ENCODE measurements at places on chromosomes 11 and 22. TPM values are rescaled to one million over a fixed set of nuclear protein-coding genes. Genes with fewer than 3 reads are reported as not detected.

GRCh38 chr11:123760894-123761293, 6.6 kb upstream of the OR6X1 start:
- no peak overlapping the region for H3K27ac ChIP-seq
- H3K4me1 ChIP-seq: no peaks in the 10 kb centered on the region
- no peaks in the 10 kb centered on the region for H3K36me3 ChIP-seq
- DNase-seq: no peak

DNA sequence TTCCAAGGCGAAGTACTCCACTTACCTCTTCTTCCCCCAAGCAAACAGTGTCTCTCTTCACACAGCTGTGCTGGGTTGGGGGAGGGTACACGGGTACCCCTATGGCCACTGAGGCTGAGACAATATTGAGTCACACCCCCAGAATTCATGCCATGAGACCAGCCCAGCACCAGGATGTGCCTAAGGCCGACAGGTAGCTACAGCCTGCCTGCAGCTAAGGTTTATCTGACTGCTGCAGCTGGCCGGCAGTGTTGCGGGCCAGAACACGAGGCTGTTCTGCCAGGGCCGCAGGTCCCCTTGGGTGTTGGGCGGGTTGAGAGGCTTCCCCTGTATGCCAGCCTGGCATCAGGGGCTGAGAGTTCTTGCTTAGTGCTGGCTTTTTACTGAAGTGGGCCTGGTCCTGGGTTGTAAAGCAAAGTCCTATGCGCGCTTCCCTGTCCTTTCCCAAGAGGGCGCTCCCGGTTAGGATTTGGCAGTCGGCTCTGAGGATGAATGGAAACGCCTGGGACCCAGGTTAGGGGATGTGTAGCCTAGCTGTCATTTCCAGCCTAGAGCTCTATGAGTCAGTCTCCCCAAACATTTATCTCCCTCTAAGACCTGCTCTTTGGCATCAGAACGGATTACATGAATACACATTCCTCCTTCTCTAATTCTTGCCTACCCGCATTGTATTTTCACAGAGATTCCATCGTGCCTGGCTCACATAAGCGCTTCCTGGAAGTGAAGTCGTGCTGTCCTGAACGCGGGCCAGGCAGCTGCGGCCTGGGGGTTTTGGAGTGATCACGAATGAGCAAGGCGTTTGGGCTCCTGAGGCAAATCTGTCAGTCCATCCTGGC, 7.1 kb downstream of the USP18 start:
- no peak overlapping the region for H3K4me3 ChIP-seq
- no peak for DNase-seq
- H3K36me3 ChIP-seq: no peaks in the 10 kb centered on the region
- no peaks in the 10 kb centered on the region for H3K27me3 ChIP-seq

CDCA5 gene
- total RNA-seq: 0.73 TPM

RASSF10 gene
- not detected for total RNA-seq

GRM5 gene
- total RNA-seq: not detected

Data from naive thymus-derived CD4-positive, alpha-beta T cell (primary cell).